ENCODE measurements at places on chromosomes 2 and 18. TPM values are rescaled to one million over a fixed set of nuclear protein-coding genes. Genes with fewer than 3 reads are reported as not detected.

- no peaks in the 10 kb centered on the region for H3K27me3 ChIP-seq
- H3K4me3 ChIP-seq: no peak overlapping the region
- no peaks in the 10 kb centered on the region for H3K4me1 ChIP-seq
- no peak overlapping the region for H3K27ac ChIP-seq
Measured at GRCh38 chr2:216243026-216243425, 129.3 kb downstream of the MARCHF4 start.

DNA sequence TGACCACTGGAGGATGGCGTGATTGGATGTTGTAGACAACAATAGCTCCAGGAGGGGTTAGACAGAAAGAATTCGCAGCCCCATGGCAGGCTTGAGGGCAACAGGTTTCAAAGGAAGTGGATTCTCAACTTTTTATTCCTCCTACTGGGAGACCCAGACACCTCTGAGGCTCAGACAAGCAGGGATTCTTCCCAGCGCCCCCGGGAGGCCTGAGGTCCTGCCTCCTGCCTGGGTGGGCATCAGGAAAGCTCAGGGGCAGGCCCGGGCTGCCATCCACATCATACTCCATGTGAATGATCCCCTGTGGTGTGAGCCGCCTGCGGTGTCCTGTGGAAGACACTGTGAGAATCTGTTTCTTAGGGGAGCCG, 203.5 kb downstream of the CYP26B1 start:
- H3K27ac ChIP-seq: no peak overlapping the region
- no peak for DNase-seq
- H3K27me3 ChIP-seq: no peaks in the 10 kb centered on the region
- H3K4me3 ChIP-seq: no peak overlapping the region

- H3K27ac ChIP-seq: no peak overlapping the region
- no peaks in the 10 kb centered on the region for H3K27me3 ChIP-seq
- DNase-seq: no peak
- peaks cover 6% of the 10 kb centered on the region for H3K4me1 ChIP-seq
Measured at GRCh38 chr2:54545702-54546450, 89.7 kb downstream of the SPTBN1 start.

Gene ANKRD53
- total RNA-seq: 3.3 TPM

DNA sequence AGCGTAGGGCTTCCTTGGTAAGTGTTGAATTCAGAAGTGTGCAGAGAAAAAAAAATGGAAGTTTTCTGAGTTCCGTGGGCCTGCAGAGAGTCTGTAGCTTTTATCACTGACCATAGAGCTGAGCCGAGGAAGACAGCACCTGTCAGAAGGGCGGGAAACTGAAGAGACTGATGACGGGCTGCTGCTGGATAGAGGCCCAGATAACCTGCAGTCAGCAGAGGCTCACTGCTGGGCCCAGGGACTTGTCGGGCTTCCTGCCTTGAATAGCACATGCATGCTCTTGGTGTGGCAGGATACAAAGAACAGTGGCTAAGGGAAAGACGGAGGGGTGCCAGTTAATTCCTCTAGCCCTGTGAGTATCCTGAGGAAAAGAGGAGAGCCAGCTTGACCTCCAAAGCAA, 166.4 kb downstream of the MGAT5 start:
- H3K27ac ChIP-seq: no peak overlapping the region
- no peak overlapping the region for H3K4me3 ChIP-seq
- DNase-seq: no peak
- no peaks in the 10 kb centered on the region for H3K36me3 ChIP-seq

GRCh38 chr18:38790303-38790702, 1224.7 kb upstream of the CELF4 start:
- no peaks in the 10 kb centered on the region for H3K27me3 ChIP-seq
- no peak for DNase-seq
- no peaks in the 10 kb centered on the region for H3K4me1 ChIP-seq

DNA sequence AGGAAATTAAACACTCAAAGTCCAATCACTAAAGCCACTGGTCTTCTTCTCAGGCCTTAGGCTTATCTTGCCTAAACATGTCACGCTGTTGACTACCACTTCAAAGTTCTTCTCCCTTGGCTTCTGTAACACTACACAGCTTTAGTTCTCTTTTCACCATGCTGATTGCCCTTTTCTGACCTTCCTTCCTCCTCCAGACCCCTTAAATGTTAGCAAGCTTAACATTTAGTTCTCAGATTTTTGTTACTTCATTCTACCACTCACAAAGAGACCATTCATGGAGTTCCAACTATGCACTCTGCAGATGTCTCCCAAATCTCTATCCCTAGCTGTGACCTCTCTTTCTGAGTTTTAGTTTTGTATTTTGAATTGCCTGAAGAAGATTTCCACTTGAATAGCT, 64.4 kb downstream of the TTC21B start:
- no peak overlapping the region for H3K27ac ChIP-seq
- H3K27me3 ChIP-seq: no peaks in the 10 kb centered on the region
- DNase-seq: no peak
- H3K4me1 ChIP-seq: no peaks in the 10 kb centered on the region

GRCh38 chr2:45281311-45281710, 272.1 kb upstream of the SIX2 start:
- no peak for DNase-seq
- no peaks in the 10 kb centered on the region for H3K36me3 ChIP-seq
- H3K27me3 ChIP-seq: no peaks in the 10 kb centered on the region
- no peak overlapping the region for H3K4me3 ChIP-seq
- no peak overlapping the region for H3K27ac ChIP-seq
